ENCODE measurements at places on chromosomes 1 and 21.
A peak's percentile ranks its signal among the peaks of the same experiment; 100 is the strongest.

GRCh38 chr1:243851257-243851756 lies 1.3 kb upstream of the AKT3 start:
- no peak for DNase-seq

- no peak for DNase-seq
Measured at GRCh38 chr21:33731447-33731846, 89.1 kb downstream of the ITSN1 start.

GRCh38 chr1:80154176-80154575 lies 1147.6 kb upstream of the ADGRL4 start:
- no peak for DNase-seq

DNA sequence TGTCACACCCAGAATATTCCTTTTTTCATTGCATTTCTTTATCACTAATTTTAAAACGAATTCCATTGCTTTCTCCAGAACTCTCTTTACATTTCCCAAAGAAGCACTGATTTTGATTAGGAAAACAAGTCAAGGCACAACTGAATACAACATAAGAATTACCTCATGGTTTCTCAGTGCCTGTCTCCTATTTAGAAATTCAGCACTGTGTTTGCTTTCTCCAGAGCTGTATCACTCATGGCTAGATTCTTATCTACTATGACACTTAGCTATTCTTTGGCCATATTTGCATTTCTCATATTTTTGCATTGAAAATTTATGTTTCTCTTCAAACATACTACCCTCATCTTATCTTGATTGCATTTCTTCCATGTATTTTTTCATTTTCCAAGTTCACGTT lies 1402.0 kb downstream of the MRPL39 start:
- DNase-seq = no peak

GRCh38 chr1:46421739-46422138 lies 27.6 kb downstream of the FAAH start:
- no peak for DNase-seq

DNA sequence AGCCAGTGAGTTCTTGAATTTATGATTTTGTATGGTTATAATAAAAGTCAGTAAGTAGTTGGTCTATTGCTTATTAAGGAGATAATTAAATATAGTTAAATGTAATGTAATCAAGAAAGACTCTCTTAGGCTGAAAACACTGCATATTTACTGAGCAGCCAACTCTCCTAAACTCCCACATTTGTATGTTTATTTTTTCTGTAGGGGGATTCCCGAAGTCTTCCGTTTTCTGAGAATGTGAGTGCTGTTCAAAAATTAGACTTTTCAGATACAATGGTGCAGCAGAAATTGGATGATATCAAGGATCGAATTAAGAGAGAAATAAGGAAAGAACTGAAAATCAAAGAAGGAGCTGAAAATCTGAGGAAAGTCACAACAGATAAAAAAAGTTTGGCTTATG lies 56.7 kb downstream of the PKN2 start:
- no peak for DNase-seq

DNA sequence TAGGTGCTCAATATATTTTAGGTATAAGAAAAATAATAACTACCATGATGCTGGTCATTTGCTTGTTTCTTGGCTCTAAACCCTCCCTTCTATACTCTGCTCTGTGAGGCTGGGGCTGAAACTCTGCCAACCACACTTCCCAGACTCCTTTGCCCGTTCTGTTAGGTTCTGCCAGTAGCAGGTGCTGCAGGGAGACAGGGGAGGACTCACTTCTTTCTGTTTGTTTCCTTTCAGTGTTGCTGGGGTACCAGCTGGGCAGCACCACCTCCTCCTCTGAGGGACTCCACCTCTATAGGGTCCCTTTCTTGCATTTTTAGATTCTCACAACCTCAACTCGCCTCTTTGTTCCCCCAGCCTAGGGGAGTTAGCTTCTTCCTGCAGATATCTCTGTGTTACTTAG lies 17.0 kb upstream of the SH2D2A start:
- DNase-seq = no peak

- no peak for DNase-seq
Measured at GRCh38 chr1:202374099-202374498, 25.6 kb downstream of the PPP1R12B start.

DNA sequence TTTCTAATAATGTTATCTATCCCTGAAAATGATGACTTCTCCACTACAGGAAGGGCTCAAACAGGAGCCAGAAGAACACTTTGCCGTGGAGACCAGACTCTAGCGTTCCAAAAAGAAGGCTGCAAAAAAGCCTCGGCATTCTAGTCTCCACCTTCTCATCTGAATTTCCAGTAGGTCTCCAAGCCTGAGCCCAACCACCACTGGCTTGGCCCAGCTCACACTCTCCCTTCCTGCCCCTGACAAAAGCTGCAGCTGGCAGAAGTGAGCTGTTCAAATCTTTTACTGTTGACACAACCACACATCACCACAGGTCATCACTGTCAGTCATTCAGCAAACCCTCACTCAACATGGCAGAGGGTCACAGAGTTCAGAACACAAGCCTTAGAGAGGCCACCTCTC lies 69.3 kb downstream of the CAMK2N1 start:
- DNase-seq = no peak

- no peak for DNase-seq
Measured at GRCh38 chr1:28358716-28359115, 10.8 kb upstream of the PHACTR4 start.

DNA sequence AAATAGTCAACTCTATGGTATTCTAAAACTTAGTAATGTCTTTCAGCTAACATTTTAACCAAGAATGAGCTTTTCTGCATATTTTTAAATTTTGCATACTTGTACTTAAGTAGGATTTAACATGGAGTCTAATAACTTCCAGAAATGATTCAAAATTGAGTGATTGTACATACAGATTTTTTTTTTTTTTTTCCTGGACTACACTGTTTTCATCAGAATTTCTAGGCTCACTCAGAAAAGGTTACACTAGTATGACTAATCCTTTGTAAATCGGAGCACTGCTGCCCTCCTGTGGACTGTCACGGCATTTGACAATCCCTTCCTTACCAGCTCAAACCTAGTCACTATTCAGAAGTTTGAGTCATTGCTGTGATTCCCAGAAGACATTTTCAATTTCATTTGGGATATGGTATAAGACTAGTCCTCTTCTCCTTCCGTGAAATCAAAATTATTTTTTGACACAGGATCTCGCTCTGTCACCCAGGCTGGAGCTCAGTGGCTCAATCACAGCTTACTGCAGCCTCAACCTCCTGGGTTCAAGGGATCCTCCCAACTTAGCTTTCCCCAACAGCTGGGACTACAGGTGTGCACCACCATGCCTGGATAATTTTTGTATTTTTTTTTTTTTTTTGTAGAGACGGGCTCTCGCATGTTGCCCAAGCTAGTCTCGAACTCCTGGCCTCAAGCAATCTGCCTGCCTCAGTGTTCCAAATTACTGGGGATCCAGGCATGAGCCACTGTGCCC lies 45.5 kb downstream of the CD46 start:
- peak; percentile 94 for DNase-seq

DNA sequence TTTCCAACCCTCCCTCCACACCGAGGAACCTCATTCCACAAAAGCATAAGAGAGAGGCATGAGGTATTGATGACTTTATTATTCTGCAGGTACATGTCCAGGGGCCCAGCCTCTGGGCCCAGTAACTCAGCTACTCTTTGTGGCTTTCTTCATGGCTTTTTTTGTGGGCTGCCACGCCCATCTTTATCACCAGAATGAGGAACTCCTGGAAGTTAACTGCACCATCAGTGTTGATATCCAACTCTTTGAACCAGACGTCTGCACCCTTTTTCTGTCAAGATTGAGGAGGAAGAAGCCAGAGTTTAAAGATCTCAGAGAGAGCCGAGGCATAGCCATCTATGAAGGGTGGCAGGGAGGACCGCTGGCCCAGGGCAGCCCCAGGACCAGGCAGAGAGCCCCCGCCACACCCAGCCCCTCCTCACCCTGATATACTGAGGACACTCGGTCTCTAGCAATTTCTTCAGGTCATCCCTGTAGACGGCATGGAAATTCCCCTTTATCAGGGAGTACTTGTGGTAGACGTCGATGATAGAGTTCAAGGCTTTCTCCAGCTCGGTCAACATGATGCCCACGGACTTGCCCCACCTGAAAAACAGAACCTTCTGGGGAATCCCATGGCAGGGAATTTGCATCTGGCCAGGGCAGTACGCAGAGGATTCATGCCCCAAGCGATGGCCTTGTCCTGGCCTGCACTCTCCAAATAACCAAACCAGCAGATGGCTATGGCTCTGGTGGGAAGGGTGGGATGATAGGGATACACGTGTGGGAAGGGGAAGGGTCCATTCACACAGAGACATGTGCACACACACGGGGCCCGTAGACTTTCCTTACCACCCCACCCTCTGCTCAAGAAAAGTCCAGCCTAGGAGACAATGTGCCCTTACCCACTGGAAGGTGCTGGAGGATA lies 647 bp downstream of the S100A8 start:
- DNase-seq = no peak

GRCh38 chr1:162175379-162176081 lies 106.0 kb downstream of the NOS1AP start:
- no peak for DNase-seq

- no peak for DNase-seq
Measured at GRCh38 chr1:61171974-61172373, 89.6 kb downstream of the NFIA start.

- DNase-seq = no peak
Measured at GRCh38 chr1:11252538-11252937, 9.8 kb downstream of the MTOR start.

DNA sequence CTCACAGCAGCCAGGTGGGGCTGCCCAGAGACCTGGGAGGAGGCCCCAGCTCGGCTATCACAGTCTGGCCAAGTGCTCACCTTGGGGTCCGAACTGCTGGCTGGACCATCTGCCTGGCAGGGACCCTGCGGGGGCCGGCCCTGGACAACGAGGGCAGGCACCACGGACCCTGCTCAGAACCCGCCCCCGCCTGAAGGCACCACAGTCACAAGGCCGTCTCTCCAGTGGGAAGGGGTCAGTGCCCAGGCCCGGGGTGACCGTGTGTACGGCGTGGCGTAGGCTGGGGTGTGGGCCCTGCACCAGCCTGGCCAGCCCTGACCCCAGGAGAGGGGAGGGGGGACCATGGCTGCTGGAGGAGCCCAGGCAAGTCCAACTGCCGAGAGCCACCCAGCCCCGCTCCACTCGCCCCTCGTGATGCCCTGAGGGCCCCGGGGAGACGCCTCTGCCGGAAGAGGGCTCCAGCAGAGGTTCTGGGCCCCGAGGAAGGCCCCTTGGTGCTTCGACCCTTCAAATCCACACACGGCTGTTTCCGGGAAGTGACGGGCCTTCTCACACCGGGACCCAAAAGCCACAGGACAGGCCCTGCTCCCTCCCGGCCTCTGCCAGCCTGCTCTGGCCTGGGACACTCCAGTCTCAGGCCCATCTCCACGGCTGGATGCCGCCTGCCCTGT lies 11.2 kb upstream of the RNF223 start:
- DNase-seq = no peak

GRCh38 chr1:151327903-151328674 lies 873 bp upstream of the PI4KB start:
- no peak for DNase-seq

GRCh38 chr1:101379950-101380349 lies 143.1 kb downstream of the S1PR1 start:
- no peak for DNase-seq

- DNase-seq = no peak
Measured at GRCh38 chr1:114691061-114691460, 4.3 kb downstream of the AMPD1 start.

DNA sequence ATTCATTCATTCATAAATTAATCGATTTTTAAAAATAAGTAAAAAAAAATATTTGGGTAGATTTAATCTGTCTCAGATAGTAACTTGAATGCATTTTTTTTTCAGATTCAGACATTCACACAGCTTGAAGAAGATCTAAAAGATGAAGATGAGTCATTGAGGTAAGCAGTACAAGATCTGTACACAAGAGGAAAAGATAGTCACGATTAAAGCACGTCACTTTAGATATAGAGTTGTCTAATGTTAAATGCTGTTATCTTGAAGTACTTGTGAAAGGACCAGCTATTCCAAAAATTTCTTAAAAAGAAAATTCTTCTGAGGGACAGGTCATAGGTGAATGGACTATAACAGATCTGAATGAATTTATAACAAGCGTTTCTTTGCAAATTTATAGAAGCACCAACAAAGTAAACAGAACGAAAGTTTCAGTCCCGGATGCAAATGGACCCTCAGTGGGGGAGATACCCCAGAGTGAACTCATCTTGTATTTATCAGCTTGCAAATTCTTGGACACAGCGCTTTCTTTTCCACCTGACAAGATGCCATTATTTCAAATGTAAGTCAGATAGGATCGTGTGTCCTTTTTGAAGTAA lies 31.2 kb upstream of the MORC3 start:
- no peak for DNase-seq

DNA sequence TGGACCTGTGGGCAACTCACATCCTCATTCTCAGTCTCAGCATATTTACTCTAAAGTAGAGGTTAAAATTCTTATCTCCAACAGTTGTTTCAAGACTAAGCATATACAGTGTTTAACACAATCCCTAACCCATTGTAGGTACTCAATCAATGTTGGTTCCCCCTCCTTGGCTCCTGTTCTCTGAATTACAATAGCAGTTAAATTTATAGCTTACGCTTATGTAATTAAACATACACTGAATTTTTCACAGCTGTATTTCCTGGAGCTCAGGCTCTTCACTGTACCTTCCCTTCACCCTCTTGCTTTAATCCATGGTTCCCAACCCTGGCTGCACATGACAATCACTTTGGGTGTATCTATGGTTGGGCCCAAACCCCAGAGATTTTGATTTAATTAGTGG lies 89.4 kb downstream of the LPAR3 start:
- no peak for DNase-seq

DNA sequence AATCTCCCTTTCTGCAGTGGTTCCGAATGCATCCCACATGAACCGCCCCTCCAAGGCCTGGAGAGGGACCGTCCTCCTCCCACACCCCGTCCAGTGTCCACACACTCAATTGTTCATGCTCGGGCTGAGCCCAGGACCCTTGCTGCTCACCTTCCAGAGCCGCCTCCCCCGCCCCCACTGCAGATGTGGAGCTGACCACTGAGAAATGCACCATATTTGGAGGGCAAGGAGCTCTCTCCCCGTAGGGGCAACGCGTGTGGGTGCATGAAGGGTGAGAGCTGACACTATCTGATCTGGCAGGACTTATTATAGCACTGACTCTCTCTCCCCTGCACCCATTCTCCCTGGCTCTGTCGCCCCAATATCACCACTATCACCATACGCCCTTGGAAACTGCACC lies 4.0 kb upstream of the S100A3 start:
- DNase-seq = no peak

- DNase-seq = no peak
Measured at GRCh38 chr1:227541796-227542152, 21.6 kb upstream of the ZNF678 start.

DNA sequence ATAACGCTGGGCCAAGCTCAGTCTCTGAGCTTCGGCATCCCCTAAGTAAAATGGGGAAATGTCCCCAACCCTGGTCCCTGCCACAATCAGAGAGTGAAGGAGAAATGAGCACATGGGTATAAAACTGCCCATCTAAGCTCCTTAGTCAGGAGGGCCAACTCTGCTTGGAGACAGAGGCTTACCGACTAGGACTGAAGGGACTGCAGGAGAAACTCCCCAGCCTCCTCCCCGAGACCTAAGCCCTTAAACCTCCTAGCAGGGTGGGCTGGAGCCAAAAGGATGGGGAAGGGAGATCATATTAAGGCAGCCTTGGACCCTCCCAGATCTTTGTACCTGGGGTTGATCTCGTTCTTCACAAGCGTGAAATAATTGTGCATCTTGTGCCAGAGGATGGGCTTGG lies 5.5 kb downstream of the ETNK2 start:
- no peak for DNase-seq

Data from ascending aorta (tissue), 2 donors.